Ascending aorta (tissue), 2 donors: ENCODE measurements at places on chromosomes 12 and 14. TPM values are rescaled to one million over a fixed set of nuclear protein-coding genes. Genes with fewer than 3 reads are reported as not detected.

DNA sequence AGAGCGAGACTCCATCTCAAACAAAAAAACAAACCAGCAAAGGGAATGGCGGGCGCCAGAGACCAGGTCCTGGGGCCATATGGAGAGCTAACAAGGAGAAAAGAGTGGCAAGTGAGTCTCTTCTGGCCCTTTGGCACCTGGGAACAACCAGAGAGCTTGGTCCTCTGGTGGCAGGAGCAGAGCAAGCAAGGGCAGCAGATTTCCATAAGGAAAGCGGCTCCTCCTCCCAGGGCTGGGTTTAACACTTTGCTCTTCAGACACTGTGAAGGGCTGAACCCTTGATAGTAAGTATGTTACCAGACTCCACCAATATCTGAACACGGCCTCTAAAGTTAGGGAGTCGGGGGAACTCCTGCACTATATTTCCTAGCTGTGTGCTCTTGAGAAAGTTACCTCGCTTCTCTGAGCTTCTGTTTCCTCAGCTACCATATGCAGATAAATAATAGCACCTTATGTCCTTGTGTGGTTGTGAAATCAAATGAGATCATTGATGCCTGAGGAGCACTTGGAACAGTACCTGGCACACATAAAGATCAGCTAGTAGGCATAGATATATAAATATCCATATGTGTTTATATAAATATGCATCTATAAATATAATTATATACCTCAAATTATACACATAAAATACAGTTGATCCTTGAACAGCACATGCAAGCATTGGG, 33.4 kb upstream of the PLEKHG6 start:
- DNase-seq, result no peak

DNA sequence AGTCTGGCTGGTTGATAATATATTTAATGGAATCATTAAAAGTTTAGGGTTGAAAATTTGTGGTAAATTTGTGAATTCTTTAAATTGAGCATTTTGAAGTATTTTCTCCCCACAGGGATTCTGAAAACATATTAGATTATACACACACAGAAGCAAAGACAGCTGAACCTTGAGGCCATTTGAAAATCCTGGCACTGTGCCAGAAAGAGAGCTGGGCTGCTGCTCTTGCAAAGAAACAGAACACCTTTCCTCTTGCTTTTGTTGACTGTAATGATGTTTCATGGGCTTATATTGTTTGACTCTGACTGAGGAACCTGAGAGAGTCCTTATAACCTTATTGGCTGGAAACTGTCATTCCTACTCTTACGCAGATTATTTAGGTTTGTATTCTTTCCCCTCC, 4.8 kb downstream of the RNF34 start:
- DNase-seq, result no peak

Gene MAP3K9
- 0.96 TPM for total RNA-seq

DNA sequence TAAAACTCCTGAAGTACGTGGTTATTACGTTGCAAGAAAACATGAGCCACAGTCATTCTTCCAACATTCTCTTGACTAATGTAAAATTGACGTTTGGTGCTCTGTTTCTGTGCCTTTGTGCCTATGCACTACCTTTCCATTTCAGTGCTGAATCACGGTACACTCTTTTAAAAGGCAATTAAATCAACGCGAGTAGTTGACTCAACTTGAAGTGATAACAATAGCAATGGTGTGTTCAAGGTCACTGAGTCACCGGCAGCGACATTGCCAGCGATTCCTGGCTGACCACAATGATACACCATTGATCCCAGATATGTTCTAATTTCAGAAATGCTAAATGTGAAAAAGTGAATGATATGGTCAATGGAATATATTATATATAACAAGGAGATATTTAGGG, 17.8 kb downstream of the AK7 start:
- DNase-seq, result no peak

GRCh38 chr14:101078170-101078891, 174.8 kb upstream of the RTL1 start:
- no peak for DNase-seq

- DNase-seq, result no peak
Observed at GRCh38 chr12:26809611-26810285, 23.2 kb downstream of the ITPR2 start.

- no peak for DNase-seq
Observed at GRCh38 chr14:91348845-91349465, 68.7 kb downstream of the CCDC88C start.

Gene SOX5
- 18.2 TPM for total RNA-seq

Gene PTGR2
- total RNA-seq, result 2.3 TPM

DNA sequence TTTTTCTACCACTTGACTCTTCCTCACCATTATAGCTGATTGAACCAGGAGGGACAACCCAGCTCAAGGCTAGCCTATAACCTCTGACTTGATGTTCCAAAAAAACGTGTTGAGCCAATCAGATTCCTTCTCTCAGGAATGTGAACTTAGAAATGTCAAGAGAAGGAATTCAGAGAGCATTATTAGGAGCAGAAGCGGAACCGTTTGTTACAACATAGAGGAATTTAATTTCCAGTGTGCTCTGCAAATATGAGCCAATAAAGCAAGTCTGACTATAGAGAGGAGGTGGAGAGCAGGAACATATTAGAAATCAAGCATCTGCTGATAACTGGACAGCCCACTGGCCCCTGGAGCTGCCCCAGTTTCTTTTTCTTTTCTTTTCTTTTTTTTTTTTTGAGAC, 15.3 kb upstream of the PELI2 start:
- no peak for DNase-seq

- DNase-seq, result no peak
Observed at GRCh38 chr14:68675233-68675577, 117.7 kb downstream of the ZFP36L1 start.

Gene PTCSC3
- not detected for total RNA-seq

Gene TAS2R31
- total RNA-seq, result not detected

DNA sequence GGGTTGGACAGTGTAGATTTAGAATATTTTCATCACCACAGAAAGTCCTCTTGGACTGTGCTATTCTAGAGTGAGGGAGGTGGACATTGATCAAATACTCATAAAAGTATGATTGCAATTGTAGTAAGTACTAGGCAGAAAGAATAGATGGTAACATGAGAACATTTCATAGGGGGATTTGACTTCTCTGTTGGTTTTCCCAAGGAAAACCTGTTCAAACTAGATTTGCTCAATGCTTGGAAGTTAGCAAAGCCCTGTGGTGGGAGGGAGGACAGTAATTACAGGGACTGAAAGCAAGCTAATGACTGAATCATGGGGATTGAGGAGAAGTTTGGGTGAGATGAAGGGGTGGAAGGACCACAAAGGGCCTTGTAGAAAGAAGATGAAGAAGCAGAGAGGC, 24.4 kb upstream of the EID3 start:
- DNase-seq, result no peak

DNA sequence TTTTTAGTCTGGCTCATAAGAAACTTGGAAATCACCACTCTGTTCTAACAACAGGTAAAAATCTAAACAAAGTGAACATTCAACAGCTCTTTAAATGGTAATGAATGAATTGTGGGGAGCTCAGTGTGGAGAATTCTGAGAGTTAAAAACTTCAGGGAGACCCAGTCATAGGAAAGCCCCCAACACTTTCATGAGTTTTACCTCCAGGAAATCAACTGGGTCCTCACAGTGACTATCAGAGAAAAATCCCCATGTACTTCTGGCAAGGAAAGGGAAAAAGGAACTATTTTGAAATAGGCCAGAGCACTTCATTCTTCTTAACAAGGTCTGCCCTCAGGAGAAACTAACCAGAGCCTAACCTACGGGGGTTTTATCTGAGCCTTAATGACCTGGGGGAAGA, 134.7 kb downstream of the CMAS start:
- no peak for DNase-seq

DNA sequence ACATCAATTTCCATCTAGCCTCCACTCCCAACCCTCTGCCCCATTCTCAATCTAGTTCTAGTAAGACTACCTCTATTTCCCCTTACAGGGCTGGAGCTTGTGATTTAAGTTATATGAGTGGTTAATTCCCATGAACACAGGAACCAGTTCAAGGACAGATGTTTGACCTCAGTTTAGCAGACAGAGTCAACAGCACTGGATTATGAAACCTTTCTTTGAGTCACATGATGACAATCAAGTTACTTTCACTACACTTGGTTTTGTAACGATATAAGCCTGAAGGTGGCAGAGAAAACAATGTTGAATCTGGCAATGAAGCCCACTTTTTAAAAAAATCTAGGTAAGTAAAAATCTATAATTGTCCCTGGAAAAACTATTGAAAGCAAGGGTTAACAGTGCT, 1646.2 kb upstream of the FLRT2 start:
- no peak for DNase-seq

DNA sequence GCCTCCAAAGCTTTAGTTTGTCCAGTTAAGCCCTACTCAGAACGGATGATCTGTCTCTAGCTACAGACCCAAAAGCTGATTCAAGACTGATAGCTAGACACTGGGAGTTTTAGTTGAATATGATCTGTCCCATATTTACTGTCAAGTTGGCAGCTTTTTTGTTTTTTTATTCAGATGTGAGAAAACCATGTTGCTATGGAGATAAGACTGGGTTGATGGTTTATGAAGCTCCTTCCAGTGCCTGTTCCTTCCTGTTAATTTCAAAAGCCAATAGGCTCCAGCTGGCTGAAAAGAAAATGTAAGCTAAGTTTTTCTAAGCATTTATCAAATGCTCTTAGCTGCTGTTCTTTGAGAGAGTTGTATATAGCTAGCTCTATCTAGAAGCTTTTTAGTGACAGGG, 4.7 kb downstream of the DYNLL1 start:
- DNase-seq, result no peak

Gene VDR
- total RNA-seq, result 13.1 TPM

DNA sequence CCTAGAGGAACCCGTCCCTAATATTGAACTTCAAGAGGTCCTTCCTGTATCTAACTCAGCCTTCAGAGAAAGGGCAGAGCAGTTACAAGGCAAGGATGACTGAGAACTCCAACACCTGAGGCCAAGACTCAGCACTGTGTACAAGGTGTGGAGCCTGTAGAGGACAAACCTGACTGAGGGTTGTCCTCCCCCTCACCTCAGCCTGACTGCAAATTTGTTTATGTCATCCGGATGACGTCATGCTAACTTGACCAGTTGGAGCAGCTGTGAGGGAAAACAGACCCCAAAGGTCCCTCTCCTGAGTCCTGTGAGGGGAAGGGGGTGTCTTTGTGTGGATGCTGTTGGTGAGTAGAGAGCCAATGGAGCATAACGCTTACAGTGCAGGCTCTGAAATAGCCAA, 4.3 kb downstream of the CRACR2A start:
- DNase-seq, result no peak

- DNase-seq, result no peak
Observed at GRCh38 chr14:52355526-52355925, 41.4 kb downstream of the PTGER2 start.

GRCh38 chr14:99273766-99274345, 1.9 kb upstream of the BCL11B start:
- DNase-seq, result no peak

Gene ASB2
- total RNA-seq, result 58.6 TPM

GRCh38 chr12:109625131-109625559, 51.6 kb downstream of the MVK start:
- no peak for DNase-seq

- no peak for DNase-seq
Observed at GRCh38 chr12:108905725-108906124, 25.8 kb downstream of the DAO start.

DNA sequence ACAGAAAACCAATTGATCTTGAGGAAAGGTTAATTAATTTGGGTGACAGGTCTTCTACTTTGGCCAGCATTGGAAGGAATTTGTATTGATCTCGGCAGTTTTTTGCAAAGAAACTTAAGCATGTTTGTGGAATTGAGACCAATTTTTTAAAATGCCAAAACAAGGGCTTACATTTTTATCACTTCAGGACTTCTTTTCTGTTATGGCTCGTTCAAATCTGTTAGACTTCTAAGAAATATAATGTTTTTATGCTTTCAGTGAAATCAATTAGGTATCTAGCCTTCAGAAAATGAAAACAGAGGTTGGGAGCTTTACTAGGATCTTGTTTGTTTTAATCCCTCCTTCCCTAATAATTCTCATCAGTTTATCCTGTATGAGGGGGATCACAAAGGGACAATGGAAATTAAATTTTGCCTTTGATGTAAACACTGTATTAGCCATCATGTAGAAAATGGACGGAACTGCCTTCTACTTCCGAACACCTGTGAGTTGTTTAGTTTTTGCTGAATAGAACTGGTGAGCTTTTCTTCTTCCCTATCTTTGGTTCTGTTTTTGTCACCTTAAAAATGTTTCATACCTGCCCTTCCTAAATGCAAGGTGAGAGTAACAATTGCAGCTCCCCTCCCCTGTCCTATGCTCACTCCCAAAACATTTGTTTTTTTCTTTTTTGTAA, 7.8 kb downstream of the FOXA1 start:
- DNase-seq, result no peak

- DNase-seq, result no peak
Observed at GRCh38 chr14:104925214-104925854, 655 bp downstream of the PLD4 start.

- no peak for DNase-seq
Observed at GRCh38 chr14:68513838-68514607, 278.8 kb downstream of the ZFP36L1 start.

DNA sequence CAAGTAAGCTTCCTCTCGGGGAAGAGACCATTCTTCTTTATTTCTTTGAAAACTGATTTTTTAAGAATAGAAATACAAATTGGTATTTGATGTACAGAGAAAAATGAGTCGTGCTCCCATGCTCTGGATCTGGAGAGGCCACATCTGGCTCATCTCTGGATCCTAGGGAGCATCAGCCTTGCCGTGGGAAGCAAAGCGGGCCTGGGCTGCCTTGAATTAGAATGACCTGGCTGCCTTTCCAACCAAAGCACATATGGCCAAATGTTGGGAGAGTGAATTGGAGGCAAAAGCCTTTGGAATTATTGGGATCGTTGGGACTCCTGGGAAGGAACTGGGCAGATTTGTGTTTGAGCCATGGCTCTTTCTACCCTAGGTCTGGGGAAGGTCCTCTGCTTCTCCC, 80.0 kb downstream of the SLC25A47 start:
- no peak for DNase-seq

Gene TMEM63C
- total RNA-seq, result 0.11 TPM

GRCh38 chr12:16435875-16436554, 88.6 kb downstream of the MGST1 start:
- no peak for DNase-seq

DNA sequence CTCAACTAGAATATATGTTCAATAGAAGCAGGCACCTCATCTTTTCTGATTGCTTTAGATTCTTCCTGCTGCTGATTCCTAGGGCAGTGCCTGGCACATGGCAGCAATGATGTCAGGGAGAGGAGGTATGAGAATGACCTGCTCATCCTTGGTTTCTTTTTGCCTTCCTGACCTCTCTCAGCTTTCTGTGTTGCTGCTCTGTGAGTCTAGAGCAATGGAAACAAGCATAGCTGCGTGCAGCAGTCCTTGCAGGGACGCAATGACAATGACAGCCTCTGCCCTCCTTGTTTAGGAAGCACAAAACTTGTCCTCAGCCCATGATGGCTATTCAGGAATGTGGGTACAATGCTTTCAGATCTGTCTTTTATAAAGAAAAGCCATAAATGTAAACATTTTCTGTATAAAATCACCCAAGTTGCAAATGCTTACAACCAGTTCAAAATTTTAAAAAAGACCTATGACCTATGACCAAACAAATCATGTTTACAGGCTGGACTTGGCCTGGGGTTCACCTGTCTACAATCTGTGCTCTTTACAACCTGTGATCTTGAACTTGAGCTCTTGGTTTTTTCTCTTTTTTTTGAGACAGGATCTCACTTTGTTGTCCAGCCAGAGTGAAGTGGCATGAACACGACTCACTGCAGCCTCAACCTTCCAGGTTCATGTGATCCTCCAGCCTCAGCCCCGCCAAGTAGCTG, 549.4 kb upstream of the ATP2B1 start:
- no peak for DNase-seq
